ENCODE measurements at places on chromosomes 12 and 14.

DNA sequence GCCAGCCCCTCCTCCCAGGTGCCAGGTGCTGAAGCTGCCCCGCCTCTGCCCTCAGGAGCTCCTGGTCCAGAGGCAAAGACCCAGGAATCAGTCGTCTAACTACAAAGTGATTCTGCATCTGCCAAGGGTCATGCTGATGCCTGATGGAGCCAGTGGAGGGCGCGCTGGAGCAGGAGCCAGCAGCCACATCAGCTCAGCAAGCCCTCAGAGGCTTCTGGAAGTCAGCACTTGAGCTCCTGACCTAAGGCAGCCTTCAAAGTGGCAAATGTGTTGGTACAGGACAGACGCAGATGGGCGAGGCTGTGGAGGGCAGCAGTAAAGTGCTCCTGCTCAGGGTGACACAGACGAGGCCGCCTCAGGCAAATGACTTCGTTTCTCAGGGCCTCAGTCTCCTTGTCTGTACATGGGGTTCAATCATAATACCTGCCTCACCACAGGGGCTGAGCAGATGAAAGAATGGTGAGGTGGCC lies 10.9 kb downstream of the C12orf43 start:
- DNase-seq, result no peak

GRCh38 chr12:62192903-62193250 lies 67.3 kb upstream of the USP15 start:
- no peak for DNase-seq

DNA sequence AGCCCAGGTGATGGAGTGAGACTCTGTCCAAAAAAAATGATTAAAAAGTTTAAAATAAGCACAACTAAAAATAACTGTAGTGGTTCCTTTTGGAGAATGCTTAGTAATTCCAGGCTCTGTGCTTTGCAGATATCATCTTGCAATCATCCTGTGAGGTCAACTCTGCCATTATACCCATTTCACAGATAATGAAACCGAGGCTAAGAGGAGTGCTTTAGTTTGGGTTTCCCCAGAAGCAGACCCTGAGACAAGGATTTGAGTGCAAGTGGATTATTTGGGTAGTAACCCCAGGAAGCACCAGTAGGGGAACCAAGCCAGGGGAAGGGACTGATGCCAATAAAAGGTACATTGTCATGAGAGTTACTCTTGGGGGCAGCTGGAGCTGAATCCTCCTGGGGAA lies 44.7 kb downstream of the RIN3 start:
- DNase-seq, result no peak

DNA sequence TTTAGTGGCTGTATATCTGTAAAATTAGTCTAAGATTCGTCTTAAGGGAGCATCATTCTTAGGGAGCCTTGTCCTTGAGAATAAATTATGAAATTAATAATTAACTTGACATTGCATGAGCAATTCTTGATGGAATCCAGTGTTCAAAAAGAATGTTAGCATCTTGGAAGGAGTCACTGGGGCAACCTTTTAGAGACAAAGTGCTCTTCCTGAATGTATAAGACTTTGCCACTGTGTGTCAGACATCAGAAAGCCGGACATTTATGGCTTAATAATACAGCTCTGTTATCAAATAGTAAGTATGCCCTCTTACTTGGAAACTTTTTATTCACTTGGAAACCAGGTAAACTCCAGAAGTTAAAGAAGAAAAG lies 83.3 kb downstream of the CCER1 start:
- DNase-seq, result no peak

DNA sequence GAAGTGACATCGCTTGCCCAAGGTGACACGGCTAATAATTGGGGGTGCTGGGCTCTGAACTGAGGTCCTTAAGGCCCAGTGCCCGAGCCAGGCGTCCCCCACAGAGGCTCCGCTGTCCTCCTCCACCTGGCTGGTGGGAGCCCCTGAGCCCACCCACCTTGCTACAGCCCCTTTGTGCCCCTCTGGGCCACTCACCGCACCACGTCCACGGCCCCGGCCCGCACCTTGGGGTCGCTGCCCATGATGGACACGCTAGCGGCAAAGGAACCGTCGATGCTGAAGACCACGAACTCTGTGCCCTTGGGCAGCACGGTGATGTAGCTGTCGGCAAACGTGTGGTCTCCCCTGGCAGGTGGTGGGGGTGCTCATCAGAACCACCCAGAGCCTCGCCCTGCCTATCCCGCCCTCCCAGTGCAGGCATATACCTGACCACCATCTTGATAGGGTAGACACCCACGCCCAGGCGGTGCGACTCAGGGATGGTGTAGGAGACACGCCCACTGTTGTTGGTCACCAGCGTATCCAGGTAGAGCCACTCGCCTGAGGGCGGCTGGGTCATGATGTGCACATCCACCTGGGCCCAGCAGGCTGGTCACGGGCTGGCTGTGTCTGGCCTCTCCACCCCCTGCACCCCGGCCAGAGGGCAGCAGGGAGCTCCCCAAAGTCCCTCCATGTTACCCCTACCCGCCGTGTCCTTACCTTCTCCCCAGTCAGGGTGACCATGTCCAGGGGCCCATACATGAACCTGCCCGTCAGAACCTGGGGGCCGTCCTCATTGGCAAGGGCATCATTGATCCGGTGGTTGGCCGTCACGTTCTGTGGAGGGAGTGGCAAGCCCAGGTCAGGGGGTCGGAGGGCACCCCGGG lies 6.8 kb downstream of the ARL6IP4 start:
- no peak for DNase-seq

DNA sequence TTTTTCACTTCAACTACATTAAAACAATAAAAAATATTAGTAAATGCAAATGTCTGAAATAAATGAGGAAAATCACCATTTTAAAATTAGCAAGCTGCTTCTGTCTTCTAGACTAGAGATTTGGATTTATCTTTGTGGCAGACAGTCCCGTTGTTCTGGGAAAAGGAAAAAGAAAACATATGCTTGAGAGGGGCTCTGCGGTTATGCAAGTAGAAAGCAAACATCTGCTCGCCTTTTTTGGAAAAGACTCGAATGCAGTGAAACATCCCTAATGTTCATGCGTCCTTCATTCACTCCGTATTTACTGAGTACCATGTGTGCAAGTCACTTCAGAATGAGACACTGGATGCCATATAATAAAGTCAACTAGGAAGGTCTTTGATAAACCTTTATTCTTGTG lies 44.9 kb downstream of the IFNG start:
- DNase-seq, result no peak

DNA sequence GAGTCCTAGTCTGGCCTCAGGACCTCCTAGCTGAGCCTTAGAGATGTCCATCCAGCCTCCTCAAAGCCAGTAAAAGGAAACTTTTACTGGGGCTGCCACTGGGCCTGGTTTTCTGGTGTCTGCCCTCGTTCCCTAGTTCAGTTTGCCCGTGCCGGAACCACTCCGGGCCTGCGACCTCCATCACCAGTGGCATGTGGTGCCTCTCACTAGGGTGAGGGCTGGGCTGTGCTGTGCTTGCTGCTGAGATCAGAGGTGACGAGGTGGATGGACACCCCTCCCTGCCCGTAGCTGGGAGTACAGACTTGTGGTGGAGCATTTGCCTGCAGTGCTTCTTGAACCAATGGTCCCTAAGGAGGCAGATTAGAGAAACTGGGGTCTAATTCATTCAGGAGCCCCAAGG lies 75.7 kb downstream of the B4GALNT3 start:
- DNase-seq, result no peak

DNA sequence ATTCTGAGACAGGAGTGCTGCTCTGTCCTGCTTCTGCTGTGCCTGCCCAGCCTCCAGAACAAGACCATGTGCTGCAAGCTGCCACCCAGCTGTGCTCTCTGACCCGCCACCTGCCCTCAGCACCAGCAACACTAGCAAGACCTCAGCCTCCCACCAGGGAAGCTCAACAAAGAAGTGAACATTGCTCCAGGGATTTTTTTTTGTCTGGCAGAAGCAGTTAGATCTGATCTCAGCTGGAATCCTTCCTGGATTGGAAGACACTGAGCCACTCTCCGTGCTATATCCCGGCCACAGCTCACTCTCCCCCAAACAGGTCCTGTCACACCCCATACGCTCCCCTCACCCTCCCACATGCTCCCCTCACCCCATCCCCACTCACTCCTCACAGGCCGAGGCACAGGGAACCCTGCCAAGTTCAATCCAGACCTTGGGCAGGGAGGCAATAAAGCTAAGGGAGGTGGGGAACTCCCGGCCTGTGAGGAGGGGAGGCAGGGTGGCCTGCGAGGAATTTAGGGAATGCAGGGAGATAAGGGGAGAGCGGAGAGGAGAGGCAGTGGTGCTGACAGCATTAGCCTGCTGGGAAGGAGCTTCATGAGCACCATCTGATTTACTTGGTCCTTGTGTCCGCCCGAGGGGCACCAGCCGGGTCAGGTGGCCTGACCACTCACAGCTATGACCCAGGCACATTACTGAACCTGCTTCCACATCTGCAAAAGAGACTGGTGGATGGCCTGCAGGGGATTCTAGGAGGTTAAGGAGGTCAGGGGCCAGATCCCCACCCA lies 29.7 kb downstream of the CCDC85C start:
- no peak for DNase-seq

DNA sequence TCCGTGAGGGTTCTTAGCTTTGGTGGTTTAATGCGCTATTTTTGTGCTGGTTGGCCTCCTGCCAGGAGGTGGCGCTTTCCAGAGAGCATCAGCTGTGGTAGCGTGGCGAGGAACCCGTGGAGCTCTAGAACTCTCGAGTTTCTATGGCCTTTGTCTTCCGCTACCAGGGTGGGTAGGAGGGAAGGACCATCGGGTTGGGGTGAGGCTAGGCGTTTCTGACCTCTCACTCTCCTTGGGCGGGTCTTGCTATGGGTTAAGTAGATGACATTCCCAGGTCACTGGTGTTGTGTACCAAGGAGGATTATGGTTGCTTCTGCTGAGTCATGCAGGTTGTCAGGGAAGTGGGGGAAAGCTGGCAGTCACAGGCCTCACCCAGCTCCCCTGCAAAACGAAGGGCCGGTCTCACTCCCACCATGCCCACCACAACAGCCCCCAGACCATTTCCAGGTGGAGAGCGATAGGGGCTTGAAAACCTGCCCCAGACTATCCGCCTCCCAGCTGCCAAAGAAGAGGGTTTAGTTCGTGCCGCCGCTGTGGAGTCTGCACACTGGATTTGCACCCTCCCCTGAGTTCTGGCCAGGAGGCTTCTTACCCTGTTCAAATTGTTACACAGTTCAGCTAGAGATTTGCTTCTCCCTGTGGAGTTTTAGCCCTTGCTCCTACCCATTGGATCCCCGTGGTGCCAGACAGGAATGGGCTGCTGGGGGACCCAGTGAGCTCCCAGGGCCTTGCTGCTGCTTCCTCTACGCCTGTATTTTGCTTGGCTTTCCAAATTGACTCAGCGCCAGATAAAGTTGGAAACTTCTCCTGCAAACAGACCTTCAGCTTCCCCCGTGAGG lies 21.9 kb downstream of the RNFT2 start:
- DNase-seq, result no peak

DNA sequence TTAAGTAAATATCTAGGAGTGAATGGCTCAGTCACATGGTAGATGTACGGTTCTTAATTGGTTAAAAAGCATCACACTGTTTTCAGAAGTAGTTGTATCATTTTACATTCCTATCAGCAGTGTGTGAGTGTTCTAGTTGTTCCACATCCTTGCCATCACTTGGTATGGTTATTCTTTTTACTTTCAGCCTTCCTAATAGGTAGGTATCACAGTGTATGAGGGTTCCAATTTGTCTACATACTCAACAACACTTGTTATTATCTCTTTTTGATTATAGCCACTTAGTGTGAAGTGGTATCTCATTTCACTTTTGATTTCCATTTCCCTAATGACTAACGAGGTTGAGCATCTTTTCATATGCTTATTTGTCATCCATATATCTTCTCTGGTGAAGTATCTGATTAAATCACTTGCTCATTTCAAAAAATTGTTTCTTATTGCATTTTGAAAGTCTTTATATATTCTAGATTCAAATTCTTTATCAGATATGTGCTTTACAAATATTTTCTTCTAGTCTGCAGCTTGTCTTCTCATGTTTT lies 3.5 kb upstream of the SPRYD3 start:
- DNase-seq, result no peak

- DNase-seq, result peak; percentile 100
Measured at GRCh38 chr12:53379389-53380103, 430 bp upstream of the SP1 start.

DNA sequence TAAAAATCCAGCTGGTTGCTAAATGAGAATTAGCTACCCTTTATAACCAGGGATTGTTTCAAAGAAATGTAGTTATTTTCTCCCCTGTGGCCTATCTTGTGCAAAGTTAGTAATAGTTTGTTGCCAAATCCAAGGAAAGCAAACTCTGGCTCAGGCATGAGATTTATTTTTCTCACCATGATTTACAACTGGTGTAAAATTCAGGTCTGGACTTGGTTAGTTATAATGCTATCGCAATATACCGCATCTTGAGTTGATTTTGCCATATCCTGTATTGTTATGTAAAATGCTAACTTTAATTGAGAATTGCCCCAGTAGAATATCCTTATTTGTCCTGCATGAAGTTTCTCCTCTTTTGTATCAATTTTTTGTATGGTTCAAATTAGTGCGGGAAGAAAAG lies 135.5 kb downstream of the CRADD start:
- no peak for DNase-seq

GRCh38 chr14:21852061-21852664 lies 178.5 kb upstream of the OR4E1 start:
- DNase-seq, result no peak

GRCh38 chr14:100640471-100641273 lies 53.5 kb upstream of the BEGAIN start:
- no peak for DNase-seq

DNA sequence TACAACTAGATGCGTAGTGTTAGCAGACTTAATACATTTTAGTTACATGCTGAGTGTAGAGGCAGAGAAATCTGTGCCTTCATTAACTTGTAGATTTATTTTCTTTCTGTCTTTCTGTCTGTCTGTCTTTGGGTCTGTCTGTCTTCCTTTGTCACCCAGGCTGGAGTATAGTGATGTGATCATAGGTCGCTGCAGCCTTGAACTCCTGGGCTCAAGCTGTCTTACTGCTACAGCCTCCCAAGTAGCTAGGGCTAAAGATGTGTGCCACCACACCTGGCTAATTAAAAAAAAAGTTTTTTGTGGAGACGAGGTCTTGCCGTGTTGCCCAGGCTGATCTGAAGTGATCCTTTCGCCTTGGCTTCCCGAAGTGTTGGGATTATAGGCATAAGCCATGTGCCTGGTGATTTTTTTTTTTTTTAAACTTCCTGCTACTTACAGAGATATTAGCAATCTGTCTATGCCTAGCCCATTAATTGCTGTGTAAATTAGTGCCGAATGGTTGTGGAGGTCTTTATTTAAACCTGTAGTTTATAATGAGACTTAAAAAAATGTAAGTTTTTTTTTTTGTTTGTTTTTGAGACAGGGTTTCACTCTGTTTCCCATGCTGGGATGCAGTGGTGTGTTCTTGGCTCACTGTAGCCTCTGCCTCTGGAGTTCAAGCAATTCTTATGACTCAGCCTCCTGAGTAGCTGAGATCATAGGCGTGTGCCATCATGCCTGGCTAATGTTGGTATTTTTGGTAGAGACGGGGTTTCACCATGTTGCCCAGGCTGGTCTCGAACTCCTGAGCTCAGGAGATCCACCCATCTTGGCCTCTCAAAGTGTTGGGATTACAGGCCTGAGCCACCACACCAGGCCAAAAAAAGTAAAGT lies 22.8 kb downstream of the ERC1 start:
- no peak for DNase-seq

GRCh38 chr12:49507139-49507538 lies 31.7 kb upstream of the KCNH3 start:
- DNase-seq, result no peak
